ENCODE measurements at places on chromosomes 5 and 9.

DNA sequence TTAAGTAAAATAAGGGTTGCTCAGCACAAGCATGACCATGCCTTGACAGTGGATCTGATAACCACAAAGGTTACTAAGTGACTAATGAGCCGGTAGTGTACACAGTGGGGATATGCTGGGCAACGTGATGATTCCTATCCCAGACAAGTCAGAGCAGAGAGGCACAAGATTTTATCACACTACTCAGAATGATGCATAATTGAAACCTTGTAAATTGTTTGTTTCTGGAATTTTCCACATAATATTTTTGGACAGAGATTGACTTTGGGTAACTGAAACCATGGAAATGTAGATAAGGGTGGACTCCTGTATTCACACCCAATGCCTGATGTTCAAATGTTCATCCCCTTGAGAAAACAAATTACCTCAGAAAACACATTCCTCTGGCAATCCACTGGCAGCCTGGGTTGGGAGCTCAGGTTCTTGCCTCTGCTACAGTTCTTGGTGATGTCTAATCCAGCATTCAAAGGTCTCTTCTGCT, 16.2 kb upstream of the ERAP1 start:
- DNase-seq = no peak

DNA sequence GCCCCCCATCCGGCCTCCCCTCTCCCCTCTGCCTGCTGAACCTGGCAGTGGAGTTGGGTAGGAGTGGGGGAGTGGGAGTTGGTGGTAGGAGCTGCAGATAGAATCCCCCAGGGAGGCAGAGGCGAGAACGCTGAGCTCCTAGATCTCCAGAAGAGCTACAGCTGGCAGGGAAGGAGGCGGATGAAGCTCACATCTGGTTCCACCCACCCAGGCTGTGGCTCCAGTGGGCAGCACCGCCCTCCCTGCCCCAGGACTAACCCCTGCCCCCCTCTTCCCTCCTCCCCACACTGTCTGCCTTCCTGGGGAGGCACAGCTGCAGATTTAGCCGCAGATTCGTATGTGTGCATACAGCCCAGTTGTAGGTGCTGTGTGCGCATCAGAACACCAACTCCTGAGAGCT, 34.2 kb downstream of the C9orf50 start:
- no peak for DNase-seq

- no peak for DNase-seq
Observed at GRCh38 chr5:172659909-172660628, 19.0 kb downstream of the NEURL1B start.

DNA sequence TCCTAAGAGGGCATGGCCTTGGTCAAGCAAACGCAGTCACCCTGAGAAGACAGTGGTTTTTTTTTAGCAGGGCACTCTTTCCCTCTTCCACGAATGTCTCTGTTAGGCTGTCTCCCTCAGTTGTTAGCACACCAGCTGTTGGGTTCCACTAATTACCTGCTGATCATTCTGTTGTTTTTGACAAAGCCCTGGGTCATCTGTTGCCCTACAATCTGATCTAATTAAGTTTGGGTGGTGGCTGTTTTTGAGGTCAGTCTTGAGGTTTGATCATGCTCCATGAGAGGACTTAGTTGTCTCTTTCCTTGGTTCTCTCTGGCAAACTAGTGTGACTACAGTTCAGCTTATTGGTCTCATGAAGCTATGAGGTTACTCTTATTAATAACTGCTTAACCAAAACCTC, 5.0 kb upstream of the PTPDC1 start:
- no peak for DNase-seq

GRCh38 chr5:9599391-9599790, 30.8 kb downstream of the TAS2R1 start:
- no peak for DNase-seq

GRCh38 chr5:73446631-73447529, 1.7 kb downstream of the FOXD1 start:
- peak; percentile 29 for DNase-seq

- no peak for DNase-seq
Observed at GRCh38 chr5:91352831-91353695, 30.1 kb downstream of the ARRDC3 start.

DNA sequence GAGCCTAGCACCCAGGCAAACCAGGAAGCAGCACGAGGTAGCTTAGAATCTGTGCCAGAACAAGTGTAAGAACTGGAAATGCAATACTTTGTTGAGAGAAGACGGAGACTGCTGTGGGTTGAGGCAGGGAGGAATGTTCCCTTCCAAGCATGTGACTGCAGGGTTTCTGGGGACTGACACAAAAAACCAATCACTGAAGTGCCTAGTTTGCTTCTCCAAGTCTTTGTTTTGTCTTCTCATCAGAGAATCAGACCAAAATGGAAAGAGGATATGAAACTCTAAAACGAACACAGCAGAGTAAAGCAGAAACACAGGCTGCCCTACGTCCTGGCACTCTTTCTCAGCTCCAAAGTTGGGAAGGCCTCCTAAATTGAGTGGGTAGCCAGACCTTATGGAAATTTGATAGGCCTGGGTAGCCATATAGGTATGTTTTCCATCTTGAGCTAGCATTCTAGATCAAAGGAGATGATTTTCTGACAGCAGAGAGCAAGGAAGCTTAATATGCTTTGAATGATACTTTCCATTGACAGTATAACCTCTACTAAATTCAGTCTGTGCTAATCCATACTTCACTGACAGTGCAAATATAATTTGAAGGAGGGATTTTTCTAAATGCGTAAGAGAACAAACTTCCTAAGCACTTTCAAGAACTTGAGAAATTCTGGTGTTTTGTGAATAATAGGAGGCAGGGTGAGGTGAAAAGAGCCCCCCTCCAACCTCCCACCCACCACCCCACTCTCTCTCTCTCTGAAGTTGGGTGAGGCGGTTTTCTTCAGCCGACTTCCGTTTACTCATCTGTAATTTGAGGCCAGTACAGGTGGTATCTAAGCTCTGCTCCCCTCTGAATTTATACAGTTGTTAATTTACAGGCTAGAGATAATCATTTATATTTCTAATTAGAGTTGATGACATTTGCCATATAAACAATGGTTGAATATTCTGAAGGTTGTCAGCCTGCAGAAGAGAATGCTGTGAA, 5.5 kb downstream of the ADRB2 start:
- DNase-seq = no peak

- DNase-seq = no peak
Observed at GRCh38 chr9:107294756-107295155, 11.7 kb downstream of the RAD23B start.

- no peak for DNase-seq
Observed at GRCh38 chr9:118567861-118568260, 801.4 kb downstream of the BRINP1 start.

- no peak for DNase-seq
Observed at GRCh38 chr9:38251036-38251860, 141.3 kb upstream of the ALDH1B1 start.

DNA sequence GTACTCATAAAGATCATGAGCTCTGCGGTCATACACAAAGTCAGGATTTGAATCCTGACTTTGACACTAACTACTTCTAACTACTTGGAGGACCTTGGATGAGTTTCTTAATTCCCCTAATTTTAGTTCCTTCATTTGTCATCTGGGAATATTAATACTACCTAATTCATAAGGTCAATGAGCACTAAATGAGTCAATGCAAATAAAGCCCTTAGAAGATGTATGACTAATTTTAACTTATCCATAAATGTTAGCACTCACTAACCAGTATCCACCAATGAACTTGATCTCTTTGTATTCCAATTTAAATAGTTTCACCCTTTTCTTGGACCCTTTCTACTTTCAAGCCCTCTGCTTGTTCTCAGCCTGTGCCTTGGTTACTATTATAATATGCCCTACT, 1106.4 kb downstream of the CDH18 start:
- no peak for DNase-seq

DNA sequence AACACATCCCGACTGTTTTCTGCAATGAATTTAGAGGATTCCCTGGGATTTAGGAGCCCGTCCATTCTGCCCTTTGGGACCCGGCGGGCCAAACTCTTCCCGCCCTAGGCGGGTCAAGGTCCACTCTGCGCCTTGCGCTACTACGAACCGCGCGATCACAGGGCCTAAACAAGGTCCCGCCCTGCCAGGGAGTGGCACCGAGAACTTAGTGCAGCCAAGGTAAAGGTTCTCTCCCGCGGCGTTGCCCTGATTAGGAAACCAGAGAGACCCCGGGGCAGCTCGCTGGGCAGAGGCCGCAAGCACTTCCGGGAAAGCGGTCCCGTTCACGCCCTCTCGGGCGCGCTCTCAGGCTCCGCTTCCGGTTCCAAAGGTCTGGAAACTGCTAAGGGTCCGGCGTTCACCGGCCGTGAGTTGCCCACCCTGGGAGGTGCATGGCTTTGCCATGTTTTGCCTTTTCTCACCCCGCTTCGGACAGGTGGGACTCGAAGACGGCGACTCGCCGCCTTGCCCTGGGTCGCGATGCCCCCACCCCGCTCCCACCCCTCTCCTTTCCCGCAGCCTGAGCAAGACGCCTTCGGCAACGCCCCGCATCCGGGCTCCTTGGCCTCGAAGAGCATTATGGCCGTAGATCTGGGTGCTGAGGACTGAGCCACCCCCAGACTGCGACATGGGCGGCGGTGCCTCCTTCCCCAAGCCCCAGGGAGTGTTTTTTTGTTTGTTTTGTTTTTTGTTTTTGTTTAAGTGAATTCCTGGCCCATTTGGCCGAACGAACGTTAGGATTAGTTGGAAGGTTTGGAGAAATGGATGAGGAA, 23.4 kb downstream of the HNRNPK start:
- DNase-seq = peak; percentile 80

DNA sequence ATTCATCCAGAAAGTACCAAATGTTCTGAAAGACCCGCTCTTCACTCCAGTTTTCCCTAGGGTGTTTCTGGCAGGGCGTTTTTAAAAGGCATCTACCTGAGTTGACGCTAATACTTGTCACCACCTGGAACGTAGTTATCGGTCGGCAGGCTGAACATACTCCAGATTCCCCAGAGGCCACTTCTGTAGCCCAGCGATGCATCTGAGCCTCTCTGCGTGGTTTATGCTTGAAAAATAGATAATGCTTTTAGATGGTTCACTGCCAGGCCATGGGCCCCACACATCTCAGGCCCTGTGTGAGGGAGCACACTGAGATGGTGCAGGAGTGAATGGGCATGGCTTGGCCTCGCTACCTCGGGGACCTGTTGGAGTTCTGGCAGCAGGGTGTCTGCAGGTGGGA, 33.0 kb upstream of the NCS1 start:
- no peak for DNase-seq

- DNase-seq = no peak
Observed at GRCh38 chr9:38355517-38356120, 36.9 kb upstream of the ALDH1B1 start.

DNA sequence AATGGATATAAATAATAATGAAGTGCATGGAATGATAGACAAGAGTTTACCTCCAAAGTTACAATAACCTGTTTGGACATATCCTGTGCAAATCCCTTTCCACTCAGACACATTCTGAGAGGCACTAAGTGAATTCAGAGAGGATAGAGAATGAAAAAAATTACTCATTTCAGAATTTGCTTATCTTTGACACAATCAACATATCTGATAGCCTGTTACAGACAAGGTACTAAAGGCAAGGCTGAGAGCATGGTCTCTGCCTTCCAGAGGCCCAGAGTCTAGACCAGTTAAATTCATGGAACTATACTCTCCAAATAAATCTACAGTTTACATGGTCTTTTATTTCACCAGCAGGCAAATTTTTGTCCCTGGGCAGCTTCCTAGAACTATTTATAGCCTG, 371.8 kb upstream of the PTGER4 start:
- DNase-seq = no peak

DNA sequence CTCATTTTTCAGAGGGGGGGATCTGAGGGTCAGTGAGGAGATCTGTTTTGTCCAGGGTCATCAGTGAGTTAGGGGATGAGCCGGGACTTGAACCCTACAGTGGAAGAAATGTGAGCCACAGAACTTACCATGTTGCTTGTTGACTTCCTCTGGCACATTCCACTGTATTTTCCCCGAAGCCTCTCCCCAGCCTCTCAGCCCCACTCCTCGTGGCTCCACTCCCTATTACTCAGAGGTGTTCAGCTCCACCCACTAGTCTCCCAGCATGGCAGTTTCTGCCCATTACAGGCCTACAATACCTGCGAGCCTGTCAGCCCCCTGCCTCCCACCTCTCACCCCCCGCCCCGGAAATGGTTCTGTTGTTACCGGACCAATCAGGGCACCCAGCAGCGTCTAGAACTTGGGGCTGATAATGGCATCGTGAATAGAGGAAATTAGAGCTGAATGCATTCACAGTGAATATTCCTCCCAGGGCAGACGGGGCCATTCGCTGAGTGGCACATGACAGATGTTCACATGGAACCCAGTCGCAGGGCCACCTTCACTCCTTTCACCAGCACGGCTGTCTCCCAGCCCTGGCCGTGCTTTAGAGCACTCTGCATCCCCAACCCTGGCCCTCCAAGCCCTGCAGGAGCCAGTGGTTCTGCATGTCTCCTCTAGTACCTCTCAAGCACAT, 81.6 kb downstream of the KCNIP1 start:
- no peak for DNase-seq

DNA sequence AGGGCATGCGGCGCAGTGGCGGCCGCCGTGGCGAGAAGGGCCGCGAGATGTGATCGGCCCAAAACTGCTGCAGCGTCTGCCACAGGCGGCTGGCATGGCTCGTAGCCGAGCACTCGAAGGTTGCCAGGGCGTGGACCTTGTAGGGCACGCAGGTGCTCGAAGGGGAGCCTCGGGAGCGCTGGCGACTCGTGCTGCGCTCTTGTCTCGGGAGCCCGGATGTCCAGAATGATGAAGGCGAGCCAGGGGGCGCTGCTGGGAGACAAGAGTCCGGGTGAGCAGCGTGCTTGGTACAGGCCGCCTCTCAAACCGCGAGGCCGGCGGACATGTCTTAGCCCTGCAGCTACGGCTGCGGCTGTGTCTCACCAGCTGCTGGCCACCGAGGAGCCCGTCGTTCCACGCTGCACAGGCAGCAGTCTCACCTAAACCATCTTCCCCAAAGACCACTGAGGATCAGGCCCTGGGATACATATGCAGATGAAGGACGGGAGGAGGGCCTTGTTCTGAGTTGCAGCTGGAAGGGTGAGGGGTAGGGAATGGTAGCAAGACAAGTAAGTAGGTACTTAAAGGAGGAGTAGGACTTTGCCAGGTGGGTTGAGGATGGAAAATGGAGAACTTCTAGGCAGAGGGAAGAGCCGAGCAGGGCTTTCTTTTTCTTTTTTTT, 1.7 kb downstream of the CBY3 start:
- DNase-seq = peak; percentile 87

GRCh38 chr5:113187906-113188305, 211.3 kb downstream of the DCP2 start:
- DNase-seq = no peak

DNA sequence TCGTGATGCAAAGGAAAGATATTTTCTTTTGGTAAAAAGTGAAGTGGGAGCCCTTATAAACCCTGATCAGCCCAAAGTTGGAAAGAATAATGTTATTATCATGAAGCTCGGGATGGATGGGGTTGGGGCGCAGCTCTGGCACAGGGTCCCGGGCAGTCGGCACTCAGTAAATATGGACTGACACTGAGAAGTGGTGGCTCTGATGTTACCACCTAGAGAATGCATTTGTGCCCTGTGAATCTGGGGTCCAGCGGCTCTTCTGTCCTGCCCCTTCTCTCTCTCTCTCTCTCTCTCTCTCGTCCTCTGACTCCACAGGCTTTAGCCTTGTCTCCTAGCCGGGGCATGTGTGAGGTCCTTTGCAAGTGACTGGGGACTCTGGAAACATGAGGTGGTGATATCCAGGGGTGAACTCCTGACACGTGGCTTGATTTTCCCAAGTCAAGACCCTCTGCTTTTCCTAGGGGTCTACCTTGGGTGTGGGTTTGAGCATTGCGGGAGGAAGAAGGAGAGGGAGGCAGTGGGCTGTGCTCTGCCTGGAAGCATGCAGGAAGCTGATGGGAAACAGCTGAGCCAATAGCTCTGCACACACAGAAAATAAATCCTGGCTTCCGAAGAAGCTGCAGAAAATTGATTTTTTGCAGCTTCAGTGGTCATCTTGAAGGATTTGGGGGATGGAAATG, 162.7 kb downstream of the MACROH2A1 start:
- no peak for DNase-seq

GRCh38 chr9:3758816-3759576, 233.2 kb upstream of the RFX3 start:
- DNase-seq = peak; percentile 20
